ENCODE measurements at places on chromosomes 4 and X.

- no peak for DNase-seq
These were observed 164.4 kb upstream of the FTHL17 start for GRCh38 chrX:31236231-31236630.

GRCh38 chrX:129404670-129405008 is 118.7 kb downstream of the SMARCA1 start:
- no peak for DNase-seq

- no peak for DNase-seq
These were observed 234.1 kb downstream of the CPE start for GRCh38 chr4:165612936-165613335.

GRCh38 chrX:15748841-15749240 is 10.8 kb downstream of the CA5B start:
- DNase-seq, result no peak
